ENCODE measurements at places on chromosomes 13 and 19. TPM values are rescaled to one million over a fixed set of nuclear protein-coding genes. Genes with fewer than 3 reads are reported as not detected.

ZNF441 gene
- total RNA-seq, result 11.8 TPM

DNA sequence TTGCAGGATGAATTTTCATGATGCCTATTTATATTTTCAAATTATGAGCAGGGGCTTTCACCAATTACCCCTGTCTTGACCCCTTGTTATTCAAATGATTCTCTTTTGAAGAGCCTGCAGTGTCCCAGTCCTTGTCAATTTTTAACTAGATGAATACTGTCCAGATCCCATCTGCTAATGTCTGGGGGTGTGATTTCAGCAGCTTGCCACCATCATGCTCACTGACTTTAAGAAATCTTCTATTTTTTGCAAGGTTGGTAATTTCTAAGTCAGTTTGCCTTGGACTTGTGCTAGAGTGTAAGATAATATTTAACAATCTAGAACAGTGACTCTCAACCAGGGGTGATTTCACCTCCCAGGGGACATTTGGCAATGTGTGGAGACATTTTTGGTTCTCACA, 106.0 kb downstream of the CACNA1A start:
- DNase-seq, result no peak

GRCh38 chr13:106802917-106803316, 235.0 kb upstream of the ARGLU1 start:
- no peak for DNase-seq

- DNase-seq, result no peak
Measured at GRCh38 chr13:109401891-109402290, 384.5 kb downstream of the IRS2 start.

DNA sequence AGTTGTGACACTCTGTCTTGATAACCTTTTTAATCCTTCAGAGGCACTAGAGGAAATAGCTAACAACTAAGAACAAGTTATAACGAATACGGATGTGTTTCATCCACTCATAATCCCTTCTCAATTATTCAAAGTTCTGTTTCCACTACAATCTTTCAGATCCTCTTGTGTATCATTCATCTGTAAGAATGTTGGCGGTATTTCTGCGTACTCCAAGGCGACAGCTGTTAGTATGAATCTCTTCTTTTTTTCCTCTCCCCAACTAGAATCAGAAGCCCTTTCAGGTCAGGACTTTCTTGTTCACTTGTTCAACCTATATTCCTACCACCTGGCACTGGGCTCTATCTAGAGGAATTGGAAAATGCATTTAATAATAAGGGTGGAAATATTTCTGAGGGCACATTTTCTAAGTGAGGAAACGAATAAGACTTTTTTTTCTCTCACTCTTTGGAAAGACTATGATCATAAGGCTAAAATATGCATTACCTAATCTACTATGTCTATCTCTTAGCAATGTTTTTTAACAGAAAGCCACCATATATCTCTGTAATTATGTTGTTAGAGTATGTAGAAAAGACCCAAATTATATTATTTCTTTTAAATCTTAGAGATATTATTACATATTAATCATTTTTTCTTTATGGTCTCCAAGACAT, 492.9 kb downstream of the PCDH20 start:
- no peak for DNase-seq

DNA sequence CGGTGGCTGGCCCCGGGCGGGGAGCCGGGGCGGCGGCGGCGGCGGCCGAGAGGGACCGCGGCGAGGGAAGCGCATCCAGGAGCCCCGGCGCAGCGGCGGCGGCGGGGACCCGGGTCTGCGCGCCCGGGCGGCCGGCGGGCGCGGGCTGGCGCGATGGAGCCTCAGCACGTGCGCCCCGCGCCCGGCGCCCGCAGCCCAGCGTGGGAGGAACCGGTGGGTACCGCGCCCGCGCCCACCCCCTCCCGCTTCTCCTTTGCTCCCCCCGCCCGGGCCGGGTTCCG, 7.8 kb upstream of the DGKH start:
- no peak for DNase-seq

- DNase-seq, result no peak
Measured at GRCh38 chr13:41058295-41059070, 2.8 kb upstream of the WBP4 start.

GRCh38 chr13:105105471-105105870, 1430.0 kb downstream of the EFNB2 start:
- no peak for DNase-seq

TDRD12 gene
- under 0.01 TPM for total RNA-seq

DNA sequence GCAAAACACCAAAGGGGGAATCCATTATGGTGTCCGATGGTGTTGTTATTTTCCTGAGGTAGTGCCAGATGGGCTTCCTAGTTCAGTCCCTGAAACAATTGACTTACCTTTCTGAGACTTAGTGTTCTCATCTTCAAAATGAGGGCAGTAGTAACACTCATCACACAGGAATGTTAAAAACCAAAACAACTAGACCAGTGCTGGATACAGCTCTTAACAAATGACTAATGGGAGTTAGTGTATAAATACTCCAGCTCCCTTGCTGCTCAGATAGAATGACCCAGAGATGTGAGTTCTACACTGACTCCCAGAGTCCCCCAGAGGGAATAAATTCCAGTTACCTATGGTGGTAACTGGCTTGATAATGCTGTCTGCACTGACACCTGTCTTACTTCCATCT, 49.9 kb downstream of the MBD3L2B start:
- no peak for DNase-seq

LCP1 gene
- total RNA-seq, result 0.51 TPM

- DNase-seq, result peak; percentile 76
Measured at GRCh38 chr13:40776681-40777165, 5.7 kb upstream of the MRPS31 start.

DNA sequence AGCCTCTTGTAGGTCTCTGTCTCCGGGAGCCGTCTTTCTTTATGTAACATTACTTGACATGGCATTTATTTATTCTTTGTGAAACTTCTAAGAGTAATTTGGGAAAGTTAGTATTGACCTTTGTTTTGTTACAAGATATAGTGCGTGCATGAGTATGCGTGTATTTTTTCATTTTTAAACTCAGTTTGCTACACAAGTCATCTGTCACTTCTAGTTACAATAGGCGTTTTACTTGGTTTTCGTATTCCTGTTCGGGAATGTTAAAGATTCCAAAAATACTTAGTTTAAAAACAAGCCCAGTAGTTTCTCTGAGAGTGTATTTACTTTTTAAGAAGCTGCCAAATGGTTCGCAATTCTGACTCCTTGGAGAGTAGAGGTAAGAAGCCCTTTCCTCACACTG, 3.2 kb downstream of the PDS5B start:
- DNase-seq, result peak; percentile 38

GRCh38 chr19:28694812-28695211, 518.1 kb downstream of the UQCRFS1 start:
- no peak for DNase-seq

DNA sequence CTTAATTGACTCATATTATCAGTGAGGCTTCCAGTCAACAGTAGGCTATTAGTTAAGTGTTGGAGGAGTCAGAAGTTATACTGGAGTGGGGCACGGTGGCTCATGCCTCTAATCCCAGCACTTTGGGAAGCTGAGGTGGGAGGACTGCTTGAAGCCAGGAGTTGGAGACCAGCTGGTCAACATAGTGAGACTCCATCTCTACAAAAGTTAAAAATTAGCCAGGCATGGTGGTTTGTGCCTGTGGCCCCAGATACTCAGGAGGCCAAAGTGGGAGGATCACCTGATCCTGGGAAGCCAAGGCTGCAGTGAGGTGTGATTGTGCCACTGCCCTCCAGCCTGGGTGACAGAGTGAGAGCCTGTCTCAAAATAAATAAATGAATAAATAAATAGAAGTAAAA, 53.2 kb downstream of the COMP start:
- no peak for DNase-seq

GRCh38 chr19:23949611-23950010, 34.9 kb downstream of the ZNF726 start:
- DNase-seq, result no peak

DNA sequence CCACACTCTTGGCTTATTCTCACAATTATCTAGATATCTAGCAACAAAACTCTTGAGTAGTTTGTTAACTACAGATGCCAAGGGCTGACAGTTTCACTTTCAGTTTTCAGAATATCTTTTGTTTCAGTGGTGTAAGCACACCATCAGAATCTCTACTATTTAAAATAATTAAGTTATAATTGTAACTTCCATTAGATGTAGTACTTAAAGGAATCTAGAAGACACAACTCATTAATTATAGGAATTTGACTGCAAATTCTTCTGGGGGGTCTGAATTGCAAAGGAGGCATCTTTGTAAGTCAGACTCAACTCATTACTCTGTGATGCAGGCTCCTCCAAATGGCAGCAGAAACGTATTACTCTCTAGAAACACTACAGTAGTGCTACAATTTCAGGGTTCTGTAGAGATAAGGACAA, 44.9 kb upstream of the USPL1 start:
- peak; percentile 75 for DNase-seq

- peak; percentile 59 for DNase-seq
Measured at GRCh38 chr19:12994701-12995595, at the start of gene NFIX. NFIX (plus strand) TSS chr19:12995475; CDS start chr19:12995838, 363 bp downstream.

GRCh38 chr19:7867092-7867844, 6.9 kb downstream of the PRR36 start:
- DNase-seq, result no peak

DNA sequence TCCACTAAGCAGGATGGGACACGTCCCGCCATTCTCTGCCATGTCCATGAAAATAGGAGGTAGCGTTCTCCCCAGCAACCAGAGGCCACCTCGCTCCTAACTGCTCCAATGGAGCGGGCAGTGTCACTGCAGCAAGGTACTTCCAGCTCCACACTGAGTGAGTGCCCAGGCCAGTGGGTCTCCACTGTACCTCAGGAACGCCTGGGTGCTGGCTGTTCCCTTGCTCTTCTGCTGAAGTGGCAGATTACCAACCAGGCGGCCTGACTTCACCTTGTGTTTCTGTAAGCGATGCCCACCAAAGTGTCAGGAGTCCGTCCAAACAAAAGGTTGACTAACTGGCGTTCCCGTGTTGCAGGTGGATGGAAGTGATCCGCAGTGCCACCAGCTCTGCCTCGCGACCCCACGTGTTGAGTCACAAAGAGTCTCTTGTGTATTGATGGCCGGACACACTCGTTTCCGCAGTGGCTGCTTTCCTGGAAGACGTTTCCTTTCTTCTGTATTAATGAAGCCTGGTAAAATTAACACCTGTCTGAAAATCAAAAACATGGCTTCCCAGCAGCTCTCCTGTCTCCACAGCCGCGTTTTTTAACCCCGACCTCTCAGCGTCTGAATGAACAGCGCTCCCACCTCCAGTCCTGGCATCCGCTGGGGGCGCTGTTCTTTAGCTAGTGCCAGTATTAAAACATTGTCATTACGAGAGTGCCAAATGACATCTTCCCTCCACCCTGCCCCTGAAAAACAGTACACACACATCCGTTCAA, 128.8 kb downstream of the STK24 start:
- DNase-seq, result peak; percentile 43

- DNase-seq, result no peak
Measured at GRCh38 chr19:55088021-55088451, 12.4 kb downstream of the EPS8L1 start.

GRCh38 chr19:52115526-52116053, 20.0 kb upstream of the ZNF841 start:
- DNase-seq, result no peak

GRCh38 chr13:105904034-105904742, 631.3 kb downstream of the EFNB2 start:
- no peak for DNase-seq

ERICH4 gene
- total RNA-seq, result not detected

GRCh38 chr13:21676611-21677021, 5.7 kb downstream of the FGF9 start:
- no peak for DNase-seq

PNMA8C gene
- total RNA-seq, result 0.17 TPM

- no peak for DNase-seq
Measured at GRCh38 chr19:44636439-44637389, 7.0 kb upstream of the PVR start.

DNA sequence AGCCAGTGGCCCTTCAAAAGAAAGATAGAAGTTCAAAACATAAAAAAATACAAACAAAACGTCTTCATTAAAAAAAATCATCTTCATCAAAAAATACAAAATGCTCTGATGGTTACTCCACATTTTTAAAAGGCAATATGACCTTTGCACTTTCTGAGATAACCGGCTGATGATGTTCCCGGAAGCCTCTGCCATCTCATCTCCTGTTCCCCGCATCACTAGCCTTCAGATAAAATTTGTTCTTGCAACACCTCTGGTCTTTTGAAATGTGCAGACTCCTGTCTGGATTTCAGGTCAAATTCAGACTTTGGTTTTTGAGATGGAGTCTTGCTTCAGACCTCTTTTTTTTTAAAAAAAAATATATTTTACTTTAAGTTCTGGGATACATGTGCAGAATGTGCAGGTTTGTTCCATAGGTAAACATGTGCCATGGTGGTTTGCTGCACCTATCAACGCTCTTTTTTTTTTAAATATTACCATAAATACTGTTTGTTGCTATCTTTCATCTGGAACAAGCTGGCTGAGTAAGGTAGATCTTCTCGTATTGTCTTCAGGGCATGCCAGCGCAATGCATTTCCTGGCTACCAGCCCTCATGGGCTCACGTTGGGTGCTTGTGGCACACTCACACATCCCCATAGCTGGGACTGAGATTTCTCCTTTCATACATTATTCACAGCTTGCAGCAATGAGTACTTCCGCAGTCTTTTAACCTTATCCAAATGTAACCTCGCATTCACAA, 418.9 kb upstream of the ARGLU1 start:
- no peak for DNase-seq

MCEMP1 gene
- total RNA-seq, result not detected

GRCh38 chr13:45807520-45808099, 43.9 kb downstream of the SIAH3 start:
- DNase-seq, result peak; percentile 62

DNA sequence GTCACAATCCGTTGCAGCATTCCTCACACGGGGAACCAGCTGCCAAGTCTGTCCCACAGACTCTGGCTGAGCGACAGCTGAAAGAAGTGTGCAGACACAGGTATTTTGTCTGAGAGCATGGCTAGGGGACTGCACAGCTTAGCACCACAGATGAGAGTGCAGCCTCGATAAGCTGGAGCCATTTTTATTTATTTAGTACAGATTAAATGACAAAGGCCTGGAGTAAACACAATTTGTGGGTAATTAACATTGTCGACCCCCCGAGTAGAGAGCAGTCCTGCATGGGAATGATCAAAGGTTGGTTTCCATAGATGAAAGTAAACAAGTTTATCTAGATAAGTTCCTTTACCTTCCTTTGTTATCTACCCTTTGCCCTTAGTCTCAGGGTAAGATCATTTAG, 836.2 kb downstream of the DACH1 start:
- no peak for DNase-seq

- no peak for DNase-seq
Measured at GRCh38 chr19:46530636-46531035, 35.0 kb upstream of the PNMA8B start.

KLF12 gene
- total RNA-seq, result 11.4 TPM
